ENCODE measurements at places on chromosomes 2 and 18.

- no peak for DNase-seq
Measured at GRCh38 chr2:188306271-188306670, 14.6 kb downstream of the GULP1 start.

DNA sequence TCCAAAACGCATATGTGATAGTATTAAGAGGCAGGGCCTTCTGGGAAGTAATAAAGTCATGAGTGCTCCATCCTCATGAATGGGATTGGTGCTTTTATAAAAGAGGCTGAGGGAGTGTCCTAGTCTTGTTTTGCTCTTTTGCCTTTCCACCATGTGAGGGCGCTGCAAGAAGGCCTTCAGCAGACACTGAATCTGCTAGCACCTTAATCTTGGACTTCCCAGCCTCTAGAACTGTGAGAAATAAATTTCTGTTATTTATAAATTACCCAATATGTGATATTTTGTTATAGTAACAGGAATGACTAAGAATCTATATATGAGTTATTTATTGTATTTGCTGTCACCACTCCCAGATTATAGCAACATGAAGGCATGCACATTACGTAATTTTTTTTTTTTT is 63.5 kb downstream of the PLA2R1 start:
- peak; percentile 5 for DNase-seq

- DNase-seq, result no peak
Measured at GRCh38 chr18:4181086-4181485, 274.0 kb downstream of the DLGAP1 start.

GRCh38 chr2:159054032-159054334 is 85.5 kb downstream of the TANC1 start:
- no peak for DNase-seq

- DNase-seq, result no peak
Measured at GRCh38 chr2:53535234-53535840, 232.3 kb upstream of the CHAC2 start.

GRCh38 chr2:131641414-131642206 is 113.9 kb downstream of the CCDC74A start:
- DNase-seq, result no peak

DNA sequence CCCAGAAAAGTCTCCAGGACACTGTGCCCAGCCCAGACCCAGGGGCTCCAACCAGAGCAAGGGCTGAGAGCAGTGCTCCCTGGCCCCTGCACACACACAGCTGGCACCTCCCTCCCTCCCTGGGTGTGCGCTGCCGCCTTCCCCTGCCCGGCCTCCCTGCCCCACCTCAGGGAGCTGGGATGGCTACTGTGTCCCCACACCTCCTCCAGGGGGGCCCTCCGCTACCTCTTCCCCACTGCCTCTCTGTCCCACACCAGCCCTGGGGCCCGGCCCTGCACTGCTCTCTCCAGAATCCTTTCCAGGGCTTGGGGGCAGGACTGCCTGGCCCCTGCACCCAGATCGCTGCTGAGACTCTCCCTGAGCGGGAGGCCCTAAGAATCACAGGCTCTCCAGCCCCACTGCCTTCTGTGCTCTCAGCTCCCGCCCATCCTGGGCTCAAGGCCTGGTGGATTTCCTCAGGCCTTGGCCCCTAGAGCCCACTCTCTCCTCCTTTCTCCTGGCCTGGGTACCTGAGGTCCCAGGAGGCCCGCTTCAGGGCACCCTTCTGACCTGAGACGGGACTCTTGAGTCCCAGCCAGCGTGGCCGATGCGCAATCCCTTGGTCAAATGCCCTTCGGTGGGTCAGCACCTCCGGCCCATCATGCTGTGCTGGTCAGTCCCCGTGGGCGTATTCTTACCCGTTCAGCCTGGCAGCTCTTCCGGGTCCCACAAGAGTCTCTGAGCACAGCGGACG is 276.8 kb upstream of the HDAC4 start:
- no peak for DNase-seq

GRCh38 chr2:30503007-30503694 is 56.1 kb downstream of the LCLAT1 start:
- DNase-seq, result no peak

DNA sequence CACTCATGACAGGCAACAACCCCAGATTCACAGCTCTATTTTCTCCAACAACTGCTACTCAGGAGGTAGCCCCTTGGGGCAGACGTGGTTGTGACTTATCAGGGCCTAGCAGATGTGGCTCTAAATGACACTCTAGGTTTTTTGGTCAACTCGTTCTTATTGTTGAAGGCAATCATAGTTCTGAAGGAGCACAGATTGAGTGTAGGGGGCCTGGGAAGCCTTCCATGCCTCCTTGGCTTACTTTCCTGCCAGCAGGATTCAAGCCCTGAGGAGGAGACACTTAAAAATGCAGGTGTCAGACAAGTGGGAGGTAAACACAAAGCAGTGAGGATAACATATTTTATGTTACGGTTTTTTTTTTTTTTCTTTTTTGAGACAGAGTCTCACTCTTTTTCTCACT is 23.5 kb upstream of the SUCLG1 start:
- DNase-seq, result no peak

DNA sequence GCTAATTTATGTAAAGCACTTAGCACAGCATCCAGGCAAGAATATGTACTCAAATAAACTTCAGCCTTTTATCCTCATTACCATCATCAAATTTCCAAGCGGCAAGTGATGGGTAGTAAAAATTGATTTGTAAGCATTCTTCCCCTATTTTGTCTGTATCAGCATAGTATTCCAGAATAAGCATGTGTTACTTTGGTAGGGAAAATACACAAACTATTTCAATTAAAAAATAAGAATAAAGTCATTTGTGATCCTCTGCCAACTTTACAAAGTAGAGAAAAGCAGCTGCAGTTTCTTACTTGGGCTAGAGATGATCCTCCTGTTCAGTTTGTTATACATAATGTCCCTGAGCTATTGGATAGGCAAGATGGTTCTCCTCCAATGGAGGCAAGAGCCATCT is 493.2 kb downstream of the ZEB2 start:
- DNase-seq, result no peak

DNA sequence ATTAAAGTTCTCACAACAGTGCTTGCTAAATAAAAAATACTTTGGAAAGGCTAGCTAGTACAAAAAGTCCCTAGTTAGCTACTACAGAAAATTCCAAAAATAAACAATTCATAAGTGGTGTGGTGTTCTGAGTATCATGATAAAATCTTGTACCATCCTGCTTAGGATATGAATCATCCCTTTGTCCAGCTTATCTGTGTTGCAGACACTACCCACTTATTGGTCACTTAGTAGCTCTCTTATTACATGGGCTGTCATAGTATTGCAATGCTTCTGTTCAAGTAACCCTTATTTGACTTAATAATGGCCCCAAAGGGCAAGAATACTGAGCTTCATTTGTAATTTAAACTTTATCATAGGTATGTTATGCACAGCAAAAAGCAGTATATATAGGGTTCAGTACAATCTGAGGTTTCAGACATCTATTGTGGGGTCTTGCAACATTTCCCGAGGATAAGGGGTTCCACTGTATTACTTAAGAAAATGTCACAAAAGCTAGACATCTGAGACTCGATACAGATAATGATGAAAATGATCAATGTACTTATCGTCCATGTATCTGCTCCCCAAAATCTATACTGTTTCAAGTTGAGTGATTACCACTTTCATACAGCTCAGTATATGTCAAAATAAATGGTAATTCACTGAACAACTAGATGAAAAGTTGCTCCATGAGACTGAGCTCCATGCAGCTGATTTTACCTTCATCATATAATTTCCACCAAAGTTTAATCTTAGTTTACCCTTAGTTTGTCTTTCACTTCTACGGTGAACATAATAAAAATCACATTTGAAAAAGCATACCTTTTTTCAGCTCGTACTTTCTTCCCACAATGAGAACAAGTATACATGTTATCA is 93.8 kb downstream of the C2orf74 start:
- DNase-seq, result no peak

DNA sequence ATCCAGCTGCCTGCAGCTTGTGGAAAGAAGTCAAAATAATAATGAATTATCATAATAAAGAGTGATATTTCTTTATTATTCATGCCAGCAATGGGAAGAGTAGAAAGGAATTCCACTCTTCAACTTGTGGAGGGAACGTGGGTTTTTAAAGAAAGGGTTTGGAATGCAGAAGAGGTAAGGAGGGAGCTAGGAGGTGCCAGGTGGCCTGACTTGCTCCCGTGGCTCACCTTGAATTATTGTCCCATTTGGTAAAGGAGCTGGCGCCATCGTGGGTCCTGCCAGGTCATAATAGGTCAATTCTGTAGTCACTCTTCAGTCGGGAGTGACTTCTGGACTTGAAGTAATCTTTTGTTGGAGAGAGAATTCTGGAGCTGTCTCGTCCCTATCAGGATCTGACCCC is 95.2 kb upstream of the BARD1 start:
- DNase-seq, result no peak

DNA sequence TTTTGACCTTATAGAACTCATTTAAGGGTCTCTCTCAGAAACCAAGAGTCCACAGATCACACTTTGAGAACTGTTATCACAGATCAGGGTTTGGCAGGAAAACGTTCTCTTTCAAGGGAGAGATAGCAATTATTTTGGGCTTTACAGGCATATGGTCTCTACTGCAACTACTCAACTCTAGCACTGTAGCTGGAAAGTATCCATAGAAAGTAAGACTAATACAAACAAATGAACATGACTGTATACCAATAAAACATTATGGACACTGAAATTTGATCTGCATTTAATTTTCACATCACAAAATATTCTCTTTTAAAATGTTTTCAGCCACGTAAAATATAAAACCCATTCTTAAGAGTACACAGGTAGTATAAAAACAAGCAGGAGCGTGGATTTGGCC is 100.5 kb downstream of the TRIP12 start:
- no peak for DNase-seq

GRCh38 chr18:13545514-13545913 is 180.8 kb downstream of the FAM210A start:
- no peak for DNase-seq

DNA sequence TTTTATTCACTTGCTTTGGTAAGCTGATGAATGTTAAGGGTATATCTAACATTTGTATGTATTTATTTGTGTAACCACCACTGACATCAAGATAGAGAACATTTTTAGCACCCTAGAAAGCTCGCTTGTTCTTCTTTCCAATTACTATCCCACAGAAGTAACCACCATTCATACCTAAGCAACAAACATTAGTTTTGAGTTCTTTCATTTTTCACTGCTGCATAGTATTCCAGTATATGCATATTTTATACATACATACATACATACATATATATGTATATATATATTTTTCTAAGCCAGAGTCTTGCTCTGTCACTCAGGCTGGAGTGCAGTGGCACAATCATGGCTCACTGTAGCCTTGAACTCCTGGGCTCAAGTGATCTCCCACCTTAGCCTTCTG is 11.1 kb upstream of the DYM start:
- no peak for DNase-seq

- DNase-seq, result no peak
Measured at GRCh38 chr2:108560241-108560811, 26.1 kb downstream of the LIMS1 start.

GRCh38 chr2:26757873-26758789 is 6.0 kb upstream of the SLC35F6 start:
- DNase-seq, result peak; percentile 30

DNA sequence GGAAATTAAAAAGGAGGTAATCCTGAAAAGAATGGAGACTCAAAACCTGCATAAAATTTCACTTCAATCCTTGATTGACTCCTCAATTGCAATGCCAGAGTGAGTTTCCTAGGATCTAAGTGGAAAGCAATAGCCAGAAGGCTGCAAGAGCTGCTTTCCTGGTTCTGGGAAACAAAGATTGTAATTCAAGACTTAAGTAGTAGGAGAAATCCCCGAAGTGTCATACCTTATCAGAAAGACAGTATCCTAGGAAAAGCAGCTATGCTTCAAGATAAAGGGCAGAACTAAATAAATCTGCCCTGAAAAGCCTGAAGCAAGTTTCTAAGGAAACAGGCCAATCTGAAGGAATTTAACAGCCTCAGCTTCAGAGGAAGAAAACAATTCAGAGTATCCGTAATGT is 390.2 kb downstream of the DSC3 start:
- DNase-seq, result no peak
